ENCODE measurements at places on chromosomes 16 and 17.

GRCh38 chr16:20799599-20799998, 6.7 kb downstream of the ERI2 start:
- DNase-seq, result no peak

DNA sequence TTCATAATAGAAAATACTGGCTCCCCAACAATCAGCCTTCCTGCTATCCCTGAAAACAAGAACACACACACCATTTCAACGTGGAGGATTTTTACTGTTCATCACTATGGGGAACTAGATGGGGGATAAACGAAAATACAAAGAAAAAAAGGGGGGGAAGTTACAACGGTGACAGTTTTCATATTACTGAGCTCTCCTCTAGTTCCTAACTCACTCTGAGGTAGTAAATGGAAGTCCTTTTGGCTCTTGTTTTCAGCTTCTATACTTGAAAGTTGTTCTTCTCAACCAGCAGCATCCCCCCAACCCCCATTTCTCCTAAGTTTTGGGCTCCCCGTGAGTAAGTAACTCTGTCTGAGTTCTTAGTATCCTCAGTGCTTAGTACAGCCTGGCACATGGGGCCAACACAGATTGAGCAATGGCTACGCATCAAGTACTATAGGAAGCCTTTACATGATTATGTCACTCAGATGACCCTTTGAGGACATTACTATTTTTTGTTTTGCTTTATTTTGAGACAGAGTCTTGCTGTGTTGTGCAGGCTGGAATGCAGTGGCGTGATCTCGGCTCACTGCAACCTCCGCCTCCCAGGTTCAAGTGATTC, 4.2 kb upstream of the CORO7 start:
- no peak for DNase-seq

- no peak for DNase-seq
Measured at GRCh38 chr17:66540131-66540781, 237.8 kb downstream of the PRKCA start.

DNA sequence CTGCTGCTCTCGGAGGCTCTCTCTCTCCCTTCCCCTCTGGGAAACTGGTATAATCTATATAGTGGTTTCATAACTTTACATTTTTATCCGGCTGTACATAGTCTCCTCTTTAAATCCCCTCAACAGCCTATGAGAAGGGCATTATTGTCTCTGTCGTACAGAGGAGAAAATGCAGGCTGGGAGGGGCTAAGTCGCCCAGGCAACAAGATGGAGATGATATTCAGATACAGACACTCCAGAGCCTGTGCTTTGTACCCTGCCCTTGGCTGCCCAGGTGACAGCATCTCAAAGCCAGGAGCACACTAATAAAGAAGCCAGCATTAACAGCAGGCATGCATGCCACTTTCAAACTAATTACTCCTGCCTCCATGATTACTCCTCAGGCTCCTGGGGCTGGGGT, 4.7 kb upstream of the EIF1 start:
- no peak for DNase-seq

GRCh38 chr16:24344784-24345183, 88.6 kb downstream of the CACNG3 start:
- no peak for DNase-seq

- no peak for DNase-seq
Measured at GRCh38 chr16:75025761-75026160, 26.9 kb downstream of the ZNRF1 start.

DNA sequence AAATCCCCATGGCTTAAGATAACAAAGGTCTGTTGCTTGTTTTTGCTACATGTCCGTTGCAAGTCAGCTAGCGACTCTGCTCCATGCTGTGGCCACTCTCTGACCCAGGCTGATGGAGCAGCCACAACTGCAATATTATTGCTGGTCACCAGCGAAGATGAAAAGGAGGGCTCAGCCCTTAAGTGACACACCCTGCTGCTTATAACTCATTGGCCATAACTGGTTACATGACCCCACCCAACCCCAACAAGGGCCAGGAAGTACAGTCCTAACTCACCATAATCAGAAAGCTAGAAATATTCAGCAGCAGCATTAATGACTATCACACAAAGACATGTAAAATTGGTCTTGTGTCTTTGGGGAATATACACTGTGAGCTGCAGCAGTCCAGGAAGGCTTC, 224.3 kb downstream of the SOX9 start:
- DNase-seq, result no peak

DNA sequence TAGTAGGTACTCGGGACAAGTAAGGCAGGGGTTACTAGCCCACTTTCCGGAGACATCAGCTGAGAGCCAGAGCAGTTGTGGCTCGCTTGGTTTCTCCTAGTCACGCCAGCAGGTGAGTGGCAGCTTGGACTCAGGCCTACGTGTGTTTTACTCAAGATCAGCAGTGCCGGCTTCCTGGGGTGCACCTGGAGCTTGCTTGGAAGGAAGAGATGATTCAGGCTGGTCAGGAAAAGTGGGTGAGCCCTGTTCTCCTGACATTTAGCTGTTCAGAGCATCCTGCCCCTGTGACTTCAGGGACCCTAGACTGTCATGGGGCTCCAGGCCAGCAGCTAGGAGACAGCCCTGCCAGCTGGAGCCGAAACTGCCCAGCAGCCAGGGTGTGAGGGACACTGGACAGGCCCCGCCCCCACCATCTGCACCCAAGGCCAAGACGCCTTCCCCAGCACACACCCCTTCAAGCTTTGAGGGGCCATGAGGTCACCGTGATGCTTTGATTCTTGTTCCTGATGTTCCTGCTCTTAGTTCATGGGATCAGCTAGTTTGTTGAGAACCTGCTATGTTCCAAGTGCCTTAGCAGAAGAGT, 238.0 kb upstream of the CIBAR2 start:
- no peak for DNase-seq

GRCh38 chr17:37683454-37683984, 40.3 kb upstream of the DDX52 start:
- DNase-seq, result no peak

GRCh38 chr16:57186872-57187854, 1.0 kb downstream of the RSPRY1 start:
- DNase-seq, result peak; percentile 42

DNA sequence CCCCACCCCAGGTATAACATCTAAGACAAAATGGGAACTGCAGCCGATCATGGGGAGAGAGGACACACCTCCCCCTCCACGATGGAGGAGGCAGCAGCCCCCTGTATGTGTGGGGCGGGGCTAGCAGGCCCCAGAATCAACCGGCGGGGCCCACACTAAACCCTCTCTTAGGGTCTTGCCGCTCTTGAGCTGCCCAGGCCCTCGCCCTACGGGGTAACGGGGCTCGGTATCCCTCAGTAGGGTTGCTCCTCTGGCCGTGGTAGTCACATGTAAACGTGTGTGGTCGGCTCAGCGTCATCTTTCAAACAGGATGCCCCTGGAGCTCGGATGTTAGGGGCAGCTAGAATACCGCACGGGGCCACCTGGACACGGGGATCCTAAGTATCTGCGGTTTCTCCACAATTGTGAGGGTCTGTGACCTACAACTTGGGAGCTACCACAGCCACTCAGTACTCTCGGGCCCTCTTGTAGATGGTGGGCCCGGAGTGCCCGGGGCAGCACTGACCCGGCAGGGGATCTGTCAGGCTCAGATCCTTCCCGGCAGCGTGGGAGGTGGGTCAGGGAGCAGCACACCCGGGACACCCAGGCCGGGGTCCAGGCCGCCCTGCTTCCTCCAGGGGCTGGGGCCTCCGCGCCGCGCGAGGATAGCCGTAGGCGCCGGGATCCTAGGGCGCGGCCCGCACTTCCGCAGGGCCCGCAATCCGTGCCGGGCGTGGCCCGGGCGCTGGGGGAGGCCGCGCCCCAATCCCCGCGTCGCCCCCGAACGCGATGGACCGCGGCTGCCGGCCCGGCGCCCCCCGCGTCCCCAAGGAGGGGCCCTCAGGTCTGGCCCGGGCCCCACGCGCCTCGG, 781 bp downstream of the ARHGDIA start:
- no peak for DNase-seq

DNA sequence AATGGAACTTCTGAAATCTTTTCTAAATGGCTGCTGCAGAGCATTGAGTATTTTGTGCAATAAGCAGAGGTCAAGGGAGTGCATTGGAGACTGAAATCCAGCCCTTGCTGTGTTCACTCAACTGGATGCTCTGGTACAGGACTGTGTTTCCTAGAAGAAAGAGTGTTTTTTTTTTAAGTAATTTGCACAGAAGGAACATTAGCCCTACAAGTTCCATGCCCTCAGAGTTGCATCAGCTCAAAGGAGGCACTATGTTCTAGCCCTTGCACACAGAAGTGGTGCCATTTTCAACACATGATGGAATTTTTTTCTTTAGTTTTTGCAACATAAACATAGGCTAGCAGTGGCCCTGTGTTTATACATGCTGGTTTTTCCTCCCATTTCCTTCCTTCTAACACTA, 144.1 kb upstream of the HLF start:
- no peak for DNase-seq

GRCh38 chr16:80084614-80085013, 456.2 kb upstream of the DYNLRB2 start:
- no peak for DNase-seq

DNA sequence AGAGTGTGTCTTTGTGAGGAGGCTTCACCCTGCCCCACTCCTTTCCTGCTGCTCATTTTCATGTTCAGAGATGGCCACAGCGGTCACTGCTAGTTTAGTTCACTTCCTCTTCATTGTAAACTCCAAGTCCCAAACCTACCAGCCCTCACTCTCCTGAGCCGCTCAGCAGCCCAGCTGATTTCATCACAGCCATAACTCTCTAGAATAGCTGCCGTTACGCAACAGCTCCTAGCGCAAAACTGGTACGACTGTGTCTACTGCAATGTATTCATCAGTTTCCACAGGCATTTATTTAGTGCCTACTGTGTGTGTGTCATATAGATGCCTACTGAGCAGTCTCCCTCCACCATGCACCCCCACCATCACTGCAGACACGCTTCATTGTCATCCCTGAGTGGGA, 233.5 kb upstream of the RPL38 start:
- no peak for DNase-seq

- DNase-seq, result no peak
Measured at GRCh38 chr17:65553646-65554552, 7.5 kb downstream of the AXIN2 start.

GRCh38 chr17:47999582-47999981, 28.7 kb downstream of the CDK5RAP3 start:
- no peak for DNase-seq

DNA sequence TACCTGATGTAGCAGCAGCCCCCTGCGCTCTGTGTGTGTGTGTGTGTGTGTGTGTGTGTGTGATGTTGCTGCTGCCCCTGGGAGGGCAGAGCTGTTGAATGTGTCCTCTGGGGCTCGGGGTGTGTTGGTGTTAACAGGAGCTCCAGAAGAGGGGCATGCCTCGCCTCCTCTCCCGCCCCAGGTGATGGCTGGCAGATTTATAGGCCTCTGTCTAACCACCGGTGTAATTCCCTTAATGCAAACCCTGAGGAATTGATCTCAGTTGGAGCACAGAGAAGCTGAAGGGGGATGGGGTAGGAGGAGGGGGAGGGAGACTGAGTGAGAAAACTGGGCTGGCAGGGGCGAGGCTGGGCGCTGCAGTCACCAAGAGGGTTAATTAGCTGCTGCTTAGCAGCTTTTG, 10.0 kb downstream of the CACNA1G start:
- DNase-seq, result no peak

GRCh38 chr16:10965440-10966061, 21.2 kb downstream of the CLEC16A start:
- peak; percentile 73 for DNase-seq

- peak; percentile 59 for DNase-seq
Measured at GRCh38 chr16:84730406-84731106, 30.8 kb downstream of the USP10 start.

DNA sequence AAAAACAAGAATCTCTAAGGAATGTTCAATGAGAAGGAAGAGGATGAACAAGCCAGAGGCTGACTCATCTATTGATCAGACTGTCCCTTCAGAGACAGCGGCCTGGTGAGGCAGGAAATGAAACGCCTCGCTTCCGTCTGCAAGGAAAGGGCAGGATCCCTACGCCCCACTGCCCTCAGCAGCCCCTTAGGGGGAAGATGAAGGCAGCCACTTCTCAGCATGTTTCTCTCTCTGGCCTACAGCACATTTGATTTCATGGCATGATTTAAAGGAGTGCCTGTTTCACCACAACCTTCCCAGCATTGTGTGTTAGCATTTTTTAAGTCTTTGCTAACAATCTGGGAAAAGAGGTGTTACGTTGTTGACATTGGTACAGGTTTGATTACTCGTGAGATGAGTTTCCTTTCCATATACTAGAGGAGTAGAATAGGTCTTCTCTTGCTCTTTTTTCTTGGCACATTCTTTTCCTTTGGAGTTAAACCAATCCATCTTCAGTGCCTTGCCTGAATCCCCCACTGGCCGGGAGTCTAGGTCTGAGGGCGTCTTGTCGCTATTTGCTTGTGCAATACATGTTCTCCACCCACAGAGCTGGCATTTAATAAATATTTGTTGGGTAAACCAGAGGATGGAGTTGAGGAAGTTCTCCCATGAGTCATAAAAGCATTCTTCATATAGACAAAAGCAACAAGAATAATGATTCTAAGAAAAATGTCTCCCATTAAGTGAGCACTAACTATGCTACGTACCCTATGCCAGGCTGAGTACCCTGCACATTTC, 47.4 kb downstream of the RBFOX3 start:
- no peak for DNase-seq

DNA sequence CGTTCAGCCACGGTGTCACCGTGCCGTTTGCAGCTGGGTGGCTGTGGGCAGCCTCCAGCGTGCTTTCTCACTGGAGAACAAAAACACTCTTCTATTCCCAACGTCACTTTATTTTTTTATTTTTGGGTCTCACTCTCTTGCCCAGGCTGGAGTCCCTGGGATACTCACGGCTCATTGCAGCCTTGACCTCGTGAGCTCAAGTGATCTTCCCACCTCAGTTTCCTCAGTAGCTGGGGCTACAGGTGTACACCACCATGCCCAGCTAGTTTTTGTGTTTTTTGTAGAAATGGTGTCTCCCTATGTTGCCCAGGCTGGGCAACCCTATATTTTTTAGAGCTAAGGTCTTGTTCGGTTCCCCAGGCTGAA, 34.4 kb upstream of the ZC3H18 start:
- DNase-seq, result no peak

- DNase-seq, result no peak
Measured at GRCh38 chr16:69793526-69793925, 31.4 kb downstream of the WWP2 start.

DNA sequence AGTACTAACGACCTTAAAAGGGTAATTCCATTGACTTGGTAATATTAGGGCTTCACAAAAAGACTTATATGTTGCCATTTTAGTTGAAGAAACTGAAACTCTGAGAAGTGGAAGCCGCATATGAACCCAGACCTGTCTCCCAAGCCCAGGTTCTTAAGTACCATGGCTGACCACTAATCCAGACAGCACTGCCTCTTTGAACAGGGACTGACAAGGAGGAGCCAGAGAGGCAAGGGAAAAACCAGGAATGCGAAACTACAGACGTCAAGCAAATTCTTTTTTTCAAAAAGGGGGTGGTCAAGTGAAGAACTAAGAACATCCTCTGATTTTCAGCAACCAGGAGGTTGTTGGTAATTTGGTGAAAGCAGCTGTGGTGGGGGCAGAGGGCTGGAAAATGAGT, 15.2 kb downstream of the CYB5D1 start:
- no peak for DNase-seq

GRCh38 chr17:12959441-12959840, 58.4 kb downstream of the ELAC2 start:
- no peak for DNase-seq

- DNase-seq, result no peak
Measured at GRCh38 chr16:85173146-85173980, 61.1 kb upstream of the CIBAR2 start.

All from GM10248 (cell line).